ENCODE measurements at places on chromosomes 16 and 17.

DNA sequence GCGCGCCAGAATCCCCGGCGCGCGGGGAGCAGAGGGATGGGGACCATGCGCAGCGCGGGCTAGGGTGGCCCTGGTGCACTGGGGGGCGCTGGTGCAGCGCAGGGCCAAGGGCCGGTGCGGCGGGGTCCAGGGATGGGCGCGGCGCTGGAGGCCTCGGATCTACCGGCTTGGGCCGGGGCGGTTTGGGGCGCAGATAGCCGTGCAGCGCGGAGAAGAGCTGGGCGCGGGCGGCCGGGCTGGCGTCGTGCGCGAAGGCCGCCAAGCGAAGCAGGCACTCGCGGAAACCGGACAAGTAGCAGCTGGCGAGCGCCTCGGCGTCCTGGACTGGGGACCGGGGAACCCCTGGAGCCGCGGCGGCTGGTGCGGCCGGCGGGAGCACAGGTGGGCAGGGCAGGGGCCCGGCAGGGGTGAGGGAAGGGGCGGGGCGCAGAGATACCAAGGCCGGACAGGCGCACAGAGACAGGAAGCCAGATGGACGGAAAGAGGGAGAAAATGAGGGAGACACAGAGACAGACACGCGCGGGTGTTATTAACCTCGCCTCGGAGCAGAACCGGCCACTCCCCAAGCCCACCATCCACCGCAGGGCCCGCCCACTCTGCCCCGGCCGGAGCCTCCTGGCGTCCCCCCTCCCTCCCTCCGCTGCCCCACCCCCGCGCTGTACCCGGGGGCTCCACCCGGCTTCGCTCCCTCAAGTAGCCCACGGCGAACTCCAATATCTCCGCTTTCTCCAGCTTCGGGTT, 2.1 kb downstream of the HES7 start:
- DNase-seq = no peak

GRCh38 chr16:80300876-80301275, 239.9 kb upstream of the DYNLRB2 start:
- no peak for DNase-seq

- DNase-seq = no peak
Observed at GRCh38 chr17:31622500-31622899, 231.0 kb downstream of the RAB11FIP4 start.

DNA sequence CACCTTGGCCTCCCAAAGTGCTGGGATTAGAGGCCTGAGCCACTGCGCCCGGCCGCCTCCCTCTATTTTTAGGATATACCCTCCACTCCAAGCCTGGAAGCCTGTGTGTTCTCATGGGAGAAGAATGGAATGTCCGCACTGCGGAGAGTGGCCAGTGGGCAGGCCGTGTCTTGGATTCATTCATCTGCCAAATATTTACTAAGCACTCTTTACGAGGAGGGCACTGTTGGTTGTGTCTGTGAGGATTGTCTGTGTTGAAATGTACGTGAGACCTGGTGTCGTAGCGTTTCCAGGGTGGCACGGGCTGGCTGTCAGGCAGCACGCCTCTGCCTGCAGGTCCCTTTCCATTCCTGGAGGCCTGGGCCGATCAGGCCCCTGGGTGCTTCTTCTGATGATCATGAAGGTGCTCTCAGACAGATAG, 19.2 kb downstream of the PGS1 start:
- DNase-seq = no peak

DNA sequence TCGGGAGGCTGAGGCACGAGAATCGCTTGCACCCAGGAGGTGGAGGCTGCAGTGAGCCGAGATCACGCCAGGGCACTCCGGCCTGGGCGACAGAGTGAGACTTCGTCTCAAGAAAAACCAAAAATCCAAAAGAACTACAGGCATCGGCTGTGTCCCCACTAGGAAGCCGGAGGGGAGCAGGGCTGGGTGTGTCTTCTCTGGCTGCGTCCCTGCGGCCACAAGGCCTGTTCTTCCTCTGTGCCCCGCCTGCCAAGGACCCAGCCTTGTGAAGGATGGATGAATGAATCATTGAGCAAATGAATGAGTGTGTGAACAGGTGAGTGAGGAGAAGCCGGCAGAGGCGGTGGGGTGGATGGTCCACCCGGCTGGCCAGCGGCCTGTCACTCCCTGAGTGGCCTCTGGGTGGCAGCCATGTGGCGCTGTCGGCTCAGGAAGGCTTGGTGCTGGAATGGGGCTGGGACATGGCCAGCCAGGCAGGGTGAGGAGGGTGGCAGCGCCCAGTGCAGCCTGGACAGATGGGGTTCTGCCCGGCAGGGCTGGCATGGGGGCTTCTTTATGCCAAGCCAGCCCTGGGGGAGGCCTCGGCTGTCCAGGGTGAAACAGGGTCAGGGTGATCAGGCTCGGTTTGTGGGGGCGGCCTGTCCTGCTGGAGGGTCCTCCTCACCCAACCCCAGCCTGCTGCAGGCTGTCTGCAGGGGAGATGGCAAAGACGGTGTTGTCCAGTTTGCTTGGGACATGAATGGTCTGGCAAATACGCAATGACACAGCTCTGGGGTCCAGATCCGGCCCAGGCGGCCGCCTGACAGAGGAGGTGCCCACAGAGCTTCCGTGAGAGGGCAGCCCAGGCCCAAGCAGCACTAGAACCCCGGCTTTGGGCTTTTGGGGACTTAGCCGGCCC, 21.7 kb downstream of the SLC25A10 start:
- no peak for DNase-seq

GRCh38 chr16:47284999-47285398, 141.3 kb upstream of the NETO2 start:
- peak; percentile 3 for DNase-seq

GRCh38 chr17:41666708-41667279, 21.9 kb upstream of the EIF1 start:
- DNase-seq = no peak

DNA sequence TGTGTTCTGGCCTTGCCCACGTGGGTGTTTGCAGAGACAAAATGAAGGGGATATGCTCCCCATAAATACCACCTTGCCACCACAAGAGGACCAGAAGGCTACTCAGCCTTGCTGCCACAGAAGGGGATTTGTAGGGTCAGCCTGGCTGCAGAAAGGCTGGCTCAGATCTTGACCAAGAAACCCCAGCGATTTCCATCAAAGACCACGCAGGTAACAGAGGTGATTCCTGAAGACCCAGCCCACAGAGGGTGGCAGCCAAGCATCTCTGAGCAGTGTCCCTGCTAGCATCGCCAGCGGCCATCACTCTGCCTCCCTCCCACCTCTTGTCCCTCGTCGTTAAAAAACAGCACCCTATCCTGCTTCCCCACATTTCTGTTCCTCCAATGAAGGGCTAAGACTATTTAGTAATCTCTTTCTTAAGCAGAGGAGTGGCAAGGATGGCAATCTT, 54.9 kb downstream of the BEAN1 start:
- no peak for DNase-seq

GRCh38 chr17:63681530-63681929, 18.4 kb downstream of the LIMD2 start:
- no peak for DNase-seq

DNA sequence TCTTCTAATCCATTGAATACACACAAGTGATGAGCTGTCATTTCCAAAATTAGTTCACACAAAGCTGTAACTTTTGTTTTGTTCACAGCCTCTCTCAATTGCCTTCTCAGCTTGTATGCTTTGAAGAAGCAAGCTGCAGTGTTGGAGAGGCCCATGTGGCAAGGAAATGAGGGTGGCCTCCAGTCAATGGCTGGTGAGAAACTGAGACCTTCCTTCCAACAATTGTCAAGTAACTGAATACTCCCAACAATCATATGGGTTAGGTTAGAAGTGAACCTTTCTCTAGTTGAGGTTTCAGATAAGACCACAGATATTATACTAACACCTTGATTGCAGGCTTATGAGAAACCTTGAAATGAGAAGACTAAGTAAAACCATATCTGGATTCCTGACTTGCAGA, 82.4 kb upstream of the SOX9 start:
- no peak for DNase-seq
